Foreskin fibroblast (primary cell): ENCODE measurements at places on chromosomes 12 and 14.
A peak's percentile ranks its signal among the peaks of the same experiment; 100 is the strongest.

GRCh38 chr12:119117936-119118335 is 60.8 kb upstream of the HSPB8 start:
- no peak for DNase-seq

- peak; percentile 88 for DNase-seq
Measured at GRCh38 chr12:120534703-120535655, 823 bp downstream of the RNF10 start.

DNA sequence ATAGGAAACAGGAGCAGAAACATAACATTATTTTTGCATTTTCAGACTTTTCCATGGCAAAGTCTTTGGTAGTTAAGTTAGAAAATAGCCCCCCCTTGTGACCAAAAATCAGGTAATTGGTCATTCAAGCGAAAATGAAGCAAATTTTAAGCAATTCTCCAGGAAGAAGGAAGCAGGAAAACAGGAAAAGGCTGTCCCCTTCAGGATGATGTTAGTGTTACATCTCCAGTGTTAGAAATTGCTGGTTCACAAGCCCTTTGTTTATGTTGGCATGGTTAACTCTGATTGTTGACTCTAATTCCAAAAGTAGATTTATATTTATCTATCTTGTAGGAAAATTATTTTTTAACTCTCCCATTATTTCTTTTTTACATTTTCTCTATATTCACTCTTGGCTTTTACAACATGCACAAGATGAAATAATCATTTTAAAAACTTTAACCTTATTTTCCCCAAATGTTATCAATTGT is 18.8 kb upstream of the GAS2L3 start:
- peak; percentile 71 for DNase-seq

GRCh38 chr12:19251481-19252132 is 122.1 kb downstream of the PLEKHA5 start:
- no peak for DNase-seq

GRCh38 chr12:22610131-22610530 is 14.8 kb upstream of the ETNK1 start:
- DNase-seq: no peak

DNA sequence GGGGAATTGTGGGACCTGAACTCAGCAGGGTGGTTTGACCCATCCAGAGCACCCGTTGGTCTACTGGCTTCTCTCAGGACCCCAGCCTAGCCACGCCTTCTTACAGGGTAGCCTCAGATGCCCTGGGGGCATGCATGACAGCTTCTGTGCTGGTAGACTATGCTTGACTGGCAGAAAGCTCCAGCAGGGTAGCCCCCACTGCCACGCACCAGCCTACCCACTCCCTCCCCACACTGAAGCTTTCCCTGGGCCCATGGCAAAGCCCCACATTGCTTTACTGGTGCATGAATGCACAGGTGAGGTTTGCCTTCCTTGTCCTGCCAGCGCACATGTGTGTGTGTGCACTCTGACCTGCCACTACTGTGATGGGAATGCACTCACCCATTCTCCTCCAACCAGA is 772.2 kb downstream of the LRFN5 start:
- no peak for DNase-seq

GRCh38 chr12:91307957-91308670 is 125.5 kb upstream of the DCN start:
- DNase-seq: no peak

DNA sequence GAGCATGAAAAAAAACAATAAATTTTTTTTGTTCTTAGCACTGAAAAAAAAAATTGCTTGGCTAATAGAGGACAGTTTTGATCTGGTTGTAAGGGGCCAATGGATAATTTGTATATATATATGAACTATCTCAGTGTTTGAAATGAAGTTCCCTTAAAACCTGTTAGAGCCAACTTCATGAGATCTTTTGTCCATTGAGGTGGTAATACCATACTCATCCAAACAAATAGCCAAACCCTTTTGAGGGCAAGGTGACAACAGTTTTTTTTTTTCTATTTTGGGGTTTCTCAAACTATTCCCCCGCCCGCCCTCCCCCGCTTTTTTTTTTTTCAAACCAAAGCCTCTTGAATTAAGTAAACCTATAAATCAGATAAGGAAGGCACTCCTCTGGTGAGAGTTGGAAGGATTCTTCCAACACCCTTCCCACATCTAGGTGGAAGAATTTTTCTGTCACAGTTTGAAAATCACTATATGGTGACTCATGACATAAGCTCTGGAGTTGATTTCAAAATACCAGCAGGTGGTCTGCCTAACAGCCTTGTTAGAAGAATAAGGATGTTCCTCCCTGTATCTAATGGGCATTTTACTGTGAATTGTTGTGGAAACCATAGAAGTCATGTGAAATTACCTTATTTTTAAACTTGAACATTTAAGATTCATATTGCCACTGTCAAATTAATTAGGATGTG is 10.2 kb downstream of the ARHGAP5 start:
- DNase-seq: no peak

DNA sequence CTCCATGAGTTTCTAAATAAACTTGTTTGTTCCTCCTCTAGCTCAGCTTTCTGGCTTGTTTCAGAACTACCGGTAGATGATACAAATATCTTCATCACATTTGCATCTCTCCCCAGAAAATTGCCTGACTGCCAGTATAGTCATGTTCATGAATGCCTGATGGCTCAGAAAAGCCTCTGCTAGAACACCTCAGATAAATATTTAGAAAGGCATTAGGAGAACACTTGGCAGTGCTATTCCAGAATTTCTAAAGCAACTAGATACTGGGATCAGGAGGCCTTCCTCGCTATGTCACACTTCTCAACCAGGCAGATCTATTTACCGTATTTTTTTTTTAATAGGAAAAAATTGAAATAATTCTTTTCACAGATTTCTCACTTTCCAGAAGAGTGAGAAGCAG is 32.3 kb upstream of the KRAS start:
- no peak for DNase-seq

DNA sequence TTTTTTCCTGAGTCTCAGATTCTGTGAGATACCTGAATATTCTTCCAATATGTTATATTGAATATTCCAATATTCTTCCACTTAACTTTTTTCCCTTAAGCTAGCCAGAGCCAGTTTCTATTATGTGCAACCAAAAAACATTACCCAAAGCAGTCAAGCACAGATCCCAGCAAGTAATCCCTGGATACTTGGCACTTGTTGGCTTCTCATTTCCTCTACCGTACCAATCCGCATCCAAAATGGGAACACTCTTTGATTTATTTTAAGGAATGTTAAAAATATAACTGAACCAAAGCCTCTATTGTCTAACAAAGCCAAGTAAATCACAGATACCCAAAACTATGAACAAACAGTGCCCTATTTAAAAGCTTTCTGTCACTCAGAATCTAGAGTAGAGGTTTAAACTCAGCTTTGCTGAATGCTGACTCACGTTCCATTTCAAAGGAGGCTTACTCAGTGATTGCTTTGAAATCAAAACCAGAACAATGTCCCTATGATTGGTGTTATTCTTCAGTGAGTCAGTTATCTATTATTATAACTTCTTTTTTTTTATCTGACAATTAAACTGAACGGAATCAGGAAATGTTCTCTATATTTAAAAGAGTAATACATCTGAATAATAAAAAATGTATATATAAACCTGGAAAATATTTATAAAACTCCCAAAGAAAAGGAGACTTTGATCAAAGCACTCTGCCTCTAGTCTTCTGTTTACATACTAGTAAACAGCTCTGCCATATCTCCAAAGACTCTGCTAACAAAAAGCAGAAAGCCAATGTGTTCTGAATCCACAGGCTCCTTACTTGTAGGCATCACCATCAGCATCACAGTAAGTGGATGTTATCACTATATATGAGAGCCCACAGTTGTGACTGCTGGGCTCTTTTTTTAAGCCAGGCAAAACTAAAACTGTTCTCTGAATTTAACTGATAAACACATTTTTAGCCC is 360.8 kb downstream of the CCDC91 start:
- DNase-seq: peak; percentile 90

DNA sequence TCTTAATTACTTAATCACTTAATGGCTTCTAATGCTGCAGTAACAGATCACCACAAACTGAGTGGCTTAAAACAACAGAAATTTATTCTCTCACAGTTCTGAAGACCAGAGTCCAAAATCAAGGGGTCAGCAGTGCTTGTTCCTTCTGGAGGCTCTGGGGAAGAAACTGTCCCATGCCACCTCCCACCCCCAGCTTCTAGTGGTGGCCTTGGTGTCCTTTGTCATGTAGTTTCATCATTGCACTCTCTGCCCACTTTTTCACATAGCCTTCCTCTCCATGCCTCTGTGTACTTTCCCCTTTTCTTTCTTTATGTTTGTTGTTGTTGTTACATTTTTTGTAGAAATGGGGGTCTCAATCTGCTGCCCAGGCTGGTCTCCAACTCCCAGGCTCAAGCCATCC is 16.1 kb upstream of the UBC start:
- DNase-seq: no peak

GRCh38 chr12:103839103-103839502 is 1.9 kb downstream of the NT5DC3 start:
- peak; percentile 51 for DNase-seq

DNA sequence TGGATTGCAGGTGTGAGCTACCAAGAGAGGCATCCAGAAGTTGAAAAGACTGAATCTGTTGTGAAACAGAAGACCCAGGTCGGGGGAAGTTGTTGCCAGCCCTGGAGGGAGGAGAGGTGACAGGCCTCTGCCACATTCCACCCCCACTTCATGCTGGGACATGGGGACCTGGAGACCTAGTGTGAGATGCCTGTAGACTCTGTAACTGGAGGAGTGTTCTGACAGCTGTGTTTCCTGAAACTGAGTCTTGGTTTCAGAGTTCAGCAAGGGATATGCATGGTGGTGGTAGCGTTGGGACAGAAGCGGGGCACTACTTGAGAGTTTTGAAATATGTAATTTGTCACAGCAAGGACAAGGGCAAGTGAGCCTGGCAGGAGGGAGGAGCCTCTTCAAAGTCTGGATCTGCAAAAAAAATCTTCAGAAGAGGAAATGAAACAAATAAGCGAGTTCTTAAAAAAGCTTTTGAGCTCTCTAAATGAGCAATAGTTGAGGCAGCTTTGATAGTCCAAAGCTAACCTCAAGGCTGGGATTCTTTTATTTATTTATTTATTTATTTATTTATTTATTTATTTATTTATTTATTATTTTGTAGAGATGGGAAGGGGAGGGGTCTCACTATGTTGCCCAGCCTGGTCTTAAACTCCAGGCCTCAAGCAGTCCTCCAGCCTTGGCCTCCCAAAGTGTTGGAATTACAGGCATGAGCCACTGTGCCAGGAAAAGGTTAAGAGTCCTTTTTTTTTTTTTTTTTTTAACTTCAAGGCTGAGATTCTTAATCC is 58.9 kb upstream of the EEA1 start:
- no peak for DNase-seq

DNA sequence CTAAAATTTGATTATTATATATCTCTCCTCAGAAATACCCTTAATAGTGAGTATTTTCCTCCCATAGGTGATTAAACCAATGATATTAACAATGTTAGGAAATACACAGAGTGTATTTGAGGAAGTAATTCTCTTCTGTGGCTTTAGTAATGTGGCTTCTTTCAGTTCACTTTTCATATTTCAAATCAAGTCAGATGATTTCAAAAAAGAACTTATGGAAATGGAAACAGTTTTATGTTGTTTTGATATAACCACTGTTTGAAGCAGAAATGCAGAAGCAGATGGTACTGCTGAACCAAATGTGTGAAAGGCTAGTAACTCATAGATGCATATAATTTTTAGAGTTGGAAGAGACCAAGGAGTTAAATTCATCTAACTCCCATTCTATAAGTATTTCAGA is 1.9 kb upstream of the GPR33 start:
- no peak for DNase-seq

DNA sequence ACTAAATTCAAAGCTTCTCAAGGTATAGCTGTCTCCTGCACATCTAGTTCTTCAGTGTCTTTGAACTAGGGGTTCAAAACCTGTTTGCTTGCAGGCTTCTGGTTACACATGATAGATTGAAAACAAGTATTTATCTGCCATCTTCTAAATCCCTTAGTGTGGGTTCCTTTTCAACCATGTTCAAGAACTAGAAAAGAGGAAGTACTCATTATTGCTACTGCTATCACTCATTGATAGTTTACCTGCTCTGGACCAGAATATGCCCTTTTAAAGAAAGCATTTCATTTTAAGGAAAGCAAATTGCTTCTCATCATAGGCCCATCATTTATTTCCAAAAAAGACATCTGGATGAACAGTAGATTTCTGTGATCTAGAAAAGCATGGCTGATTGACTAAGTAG is 37.1 kb upstream of the VSX2 start:
- no peak for DNase-seq

GRCh38 chr12:13183620-13184019 is 12.9 kb upstream of the EMP1 start:
- DNase-seq: no peak

GRCh38 chr14:59638885-59639284 is 62.3 kb upstream of the CCDC175 start:
- DNase-seq: no peak

DNA sequence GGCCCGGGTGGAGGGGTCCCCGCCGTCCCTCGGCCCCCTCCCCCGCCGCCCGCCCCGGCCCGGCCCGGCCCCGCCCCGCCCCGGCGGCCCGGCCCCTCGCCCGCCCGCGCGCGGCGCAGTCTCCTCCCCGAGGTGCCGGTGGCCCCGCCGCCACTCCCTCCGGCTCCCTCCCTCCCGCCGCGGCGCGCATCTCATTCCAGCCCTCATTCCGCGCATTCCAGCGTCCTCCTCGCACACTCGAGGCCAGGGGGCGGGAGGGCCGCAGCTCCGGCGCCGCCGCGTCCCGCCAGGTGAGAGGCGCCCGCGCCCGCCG is at the start of gene TEAD4:
Gene TEAD4 (plus strand): TSS at position 206 of the 313 bp plus-strand sequence.
- peak; percentile 91 for DNase-seq

- no peak for DNase-seq
Measured at GRCh38 chr12:101939306-101939705, 61.9 kb downstream of the DRAM1 start.

DNA sequence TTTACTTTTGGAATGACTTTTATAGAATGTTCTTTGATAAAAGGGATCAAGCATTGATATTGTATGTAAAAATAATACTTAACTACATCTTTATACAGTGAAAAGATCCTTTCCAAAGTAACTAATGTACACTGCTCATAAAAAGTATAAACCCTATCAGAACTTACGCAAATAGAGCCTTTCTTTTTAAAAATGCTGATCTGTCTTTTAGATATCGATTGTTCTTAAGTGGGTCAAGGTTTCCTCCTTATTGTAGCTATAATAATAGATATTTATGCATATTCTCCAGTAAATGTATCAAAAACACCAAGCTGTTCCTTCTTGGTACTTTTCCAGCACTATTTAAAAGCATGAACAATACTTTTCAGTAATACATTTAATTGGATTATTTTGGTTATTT is 68.5 kb downstream of the PPHLN1 start:
- no peak for DNase-seq

DNA sequence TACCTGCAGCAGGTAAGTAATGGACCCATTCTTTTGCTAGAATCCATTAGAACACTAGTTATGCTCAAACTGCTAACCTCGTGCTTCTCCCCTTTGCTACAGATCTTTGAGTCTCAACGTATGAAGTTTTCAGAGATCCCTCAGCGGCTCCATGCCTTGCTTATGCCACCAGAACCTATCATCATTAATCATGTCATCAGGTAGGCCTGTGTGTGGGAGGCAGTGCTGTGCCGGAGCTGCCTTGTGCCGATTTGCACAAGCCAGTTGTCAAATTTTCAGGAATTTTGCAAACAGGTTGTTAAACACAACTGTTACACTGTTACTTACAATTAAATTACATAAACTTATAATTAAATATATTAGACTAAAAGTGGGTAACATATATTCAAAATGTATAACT is 5.2 kb downstream of the SMARCD1 start:
- DNase-seq: no peak
